ENCODE measurements at places on chromosomes 4 and X.

DNA sequence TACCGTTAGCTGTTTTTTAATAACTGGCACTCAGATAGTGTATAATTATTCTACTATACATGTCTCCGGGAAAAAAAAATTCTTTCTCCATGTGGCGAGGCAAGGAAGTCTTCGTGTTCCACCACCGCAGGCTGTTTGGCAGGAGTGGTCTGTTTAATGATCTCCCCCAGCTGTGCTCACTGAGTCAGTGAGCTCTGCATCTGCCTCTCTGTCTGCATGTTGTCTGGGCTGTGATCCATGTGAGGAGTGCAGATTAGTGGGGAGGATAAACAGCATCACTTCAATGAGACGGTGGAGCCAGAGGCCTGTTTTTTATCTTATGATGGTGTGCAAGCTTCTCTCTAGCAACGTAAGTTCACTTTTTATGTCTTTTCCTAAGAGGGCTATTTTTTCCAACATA lies 69.8 kb downstream of the RPS3A start:
- no peak for DNase-seq

- DNase-seq: peak; percentile 24
Observed at GRCh38 chr4:7096236-7096635, 28.4 kb upstream of the GRPEL1 start.

- DNase-seq: no peak
Observed at GRCh38 chr4:113610537-113610936, 151.0 kb downstream of the CAMK2D start.

DNA sequence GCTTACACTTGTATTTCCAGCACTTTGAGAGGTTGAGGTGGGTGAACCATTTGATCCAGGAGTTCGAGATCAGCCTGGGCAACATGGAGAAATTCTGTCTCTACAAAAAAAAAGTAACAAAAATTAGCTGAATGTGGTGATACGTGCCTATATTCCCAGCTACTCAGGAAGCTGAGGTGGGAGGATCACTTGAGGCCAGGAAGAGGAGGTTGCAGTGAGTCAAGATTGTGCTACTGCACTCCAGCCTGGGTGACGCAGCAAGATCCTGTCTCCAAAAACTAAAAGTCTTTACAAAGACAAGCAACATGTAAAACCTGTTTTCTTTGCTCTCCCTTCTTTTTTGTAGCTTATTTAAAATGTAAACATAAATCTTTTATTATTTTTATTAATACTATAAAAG lies 1156.1 kb downstream of the FAT4 start:
- DNase-seq: no peak

DNA sequence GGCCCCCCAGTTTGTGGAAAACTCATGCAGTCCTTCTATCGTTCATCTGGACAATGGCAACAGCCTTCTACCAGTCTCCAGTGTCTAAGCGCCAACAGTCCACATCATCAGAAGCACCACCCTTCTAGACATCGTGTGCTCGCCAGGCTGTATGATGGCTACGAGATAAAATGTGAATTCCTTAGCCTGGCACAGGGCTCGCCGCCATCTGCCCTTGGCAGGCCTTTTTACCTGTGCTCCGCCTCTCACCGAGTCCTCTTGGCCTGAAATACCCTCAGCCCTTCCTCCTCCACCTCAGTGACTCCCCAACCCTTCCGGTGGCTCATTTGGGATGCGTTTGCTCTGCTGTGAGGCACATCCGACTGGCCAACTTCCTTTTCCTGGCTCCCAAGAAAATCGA lies 15.9 kb upstream of the STS start:
- DNase-seq: no peak

DNA sequence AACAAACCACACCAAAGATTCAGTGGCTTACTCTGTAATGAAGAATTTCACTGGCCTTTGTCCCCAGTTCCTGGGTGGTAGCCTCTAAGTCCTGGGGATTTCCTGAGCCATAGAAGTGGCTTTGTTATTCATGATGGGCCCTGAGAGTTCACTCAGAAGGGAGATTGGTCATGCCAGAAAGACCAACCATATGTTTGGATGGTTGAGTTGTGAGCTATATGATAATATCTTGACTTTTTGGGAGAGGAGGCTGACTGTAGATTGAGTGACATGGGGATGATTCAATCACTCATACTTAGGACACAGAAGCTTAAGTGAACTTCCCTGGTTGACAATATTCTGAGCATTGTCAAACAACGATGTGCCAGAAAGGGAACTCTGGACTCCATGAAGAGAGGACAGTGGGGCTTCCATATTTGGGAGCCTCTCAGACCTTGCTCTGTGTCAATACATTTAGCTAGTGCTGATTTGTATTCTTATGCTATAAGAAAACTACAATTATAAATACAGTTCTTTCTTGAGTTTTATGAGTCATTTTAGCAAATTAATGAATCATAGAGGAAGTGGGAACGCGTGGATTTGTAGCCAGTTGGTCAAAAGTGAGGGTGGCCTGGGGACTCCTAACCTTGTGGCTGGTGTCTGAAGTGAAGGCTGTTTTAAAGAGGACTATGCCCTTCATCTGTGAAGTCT lies 392.0 kb downstream of the GBA3 start:
- no peak for DNase-seq

DNA sequence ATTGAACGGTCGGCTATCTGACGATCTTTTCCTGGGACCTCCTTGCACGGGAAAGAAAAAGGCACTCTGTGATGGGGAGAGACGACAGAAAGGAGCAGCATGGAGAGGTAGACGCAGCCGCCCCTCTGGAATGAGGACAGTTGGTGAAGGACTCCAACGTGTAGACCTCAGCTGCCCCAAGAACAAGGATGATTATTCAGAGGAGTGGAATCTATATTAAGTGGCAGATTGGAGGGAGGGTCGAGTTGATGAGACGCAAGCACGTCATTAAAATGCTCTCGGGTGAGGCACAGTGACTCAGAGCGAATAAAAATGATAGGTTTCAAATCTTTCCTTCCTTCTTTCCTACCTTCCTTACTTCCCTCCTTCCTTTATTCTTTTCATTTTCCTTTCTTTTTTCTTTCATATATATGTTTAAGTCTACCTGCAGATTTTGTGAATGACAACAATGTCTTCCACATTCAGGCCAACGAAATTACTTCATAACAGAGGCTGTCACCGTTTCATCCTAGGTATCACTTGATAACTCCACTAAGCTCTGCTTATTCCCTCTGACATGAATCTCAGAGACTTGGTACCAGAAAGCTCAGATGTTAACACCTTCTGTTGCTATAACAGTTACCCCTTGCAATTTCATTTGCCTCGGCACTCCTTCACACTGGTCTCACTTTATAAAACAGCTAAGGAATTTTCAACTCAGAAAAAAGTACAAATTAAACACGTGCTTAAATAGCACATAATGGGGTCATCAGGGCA lies 110.0 kb upstream of the PPARGC1A start:
- DNase-seq: no peak

DNA sequence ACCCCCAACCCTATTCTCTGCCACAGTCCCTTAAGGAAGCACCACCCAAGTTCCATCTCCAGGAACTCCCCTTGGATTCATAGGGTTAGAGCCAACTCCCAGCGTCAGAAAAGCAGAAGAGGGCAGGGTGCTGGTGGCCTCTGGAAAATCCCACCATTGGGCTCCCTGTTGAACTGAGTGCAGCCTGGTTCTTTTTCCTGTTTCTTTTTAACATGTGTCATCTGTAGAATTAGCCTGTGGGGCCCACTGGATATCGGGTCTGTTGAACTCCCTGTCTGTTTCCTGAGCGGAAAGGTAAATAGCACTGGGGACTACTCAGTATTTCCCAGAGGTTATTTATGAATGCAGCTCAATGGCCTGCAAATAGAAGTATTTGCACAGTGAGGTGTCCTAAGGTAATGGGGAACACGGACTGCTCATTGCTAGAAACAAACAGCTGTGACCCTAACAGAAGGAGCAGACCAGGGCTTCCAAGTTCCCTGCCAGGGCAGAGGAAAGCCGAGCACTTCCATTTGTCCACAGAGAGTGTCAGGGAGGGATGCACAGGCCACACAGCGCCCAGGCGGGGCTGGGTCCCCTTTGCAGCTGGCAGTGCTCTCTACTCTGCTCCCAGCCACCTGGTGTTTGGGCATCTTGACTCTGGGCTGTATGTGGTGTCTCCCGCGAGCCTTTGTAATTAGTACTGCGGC lies 102.6 kb downstream of the FHDC1 start:
- DNase-seq: no peak

DNA sequence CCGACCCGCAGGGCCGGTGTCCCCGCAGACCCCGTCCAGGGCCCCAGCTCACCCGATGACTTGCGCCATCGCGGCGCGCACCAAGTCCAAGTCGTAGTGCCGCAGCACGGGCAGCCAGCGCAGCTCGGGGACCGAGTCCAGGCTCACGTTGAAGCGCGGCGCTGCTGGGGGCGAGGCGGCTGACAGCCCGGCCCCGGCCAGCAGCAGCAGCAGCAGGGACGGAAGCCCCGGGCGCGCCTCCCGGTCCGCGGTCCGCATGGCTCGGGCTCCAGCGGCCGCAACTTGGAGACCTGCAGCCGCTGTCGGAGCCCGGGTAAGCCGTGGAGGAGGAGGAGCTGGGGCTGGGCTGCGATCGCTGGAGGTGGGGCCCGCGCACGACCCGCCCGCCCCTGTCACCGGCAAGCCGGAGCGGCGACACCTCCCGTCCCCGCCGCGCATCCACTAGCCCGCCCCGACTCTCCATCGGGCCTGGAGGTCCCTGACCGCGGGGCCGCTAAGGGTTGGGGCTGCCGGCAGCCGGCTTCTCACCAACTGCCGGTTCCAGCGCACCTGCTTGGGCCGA lies at the start of gene NAAA:
TSS of gene NAAA (minus strand) at position 322 of the 562 bp plus-strand sequence. CDS start at position 258, 64 bp downstream.
- DNase-seq: peak; percentile 79

- DNase-seq: peak; percentile 48
Observed at GRCh38 chr4:140150636-140150885, 3.4 kb downstream of the MAML3 start.

DNA sequence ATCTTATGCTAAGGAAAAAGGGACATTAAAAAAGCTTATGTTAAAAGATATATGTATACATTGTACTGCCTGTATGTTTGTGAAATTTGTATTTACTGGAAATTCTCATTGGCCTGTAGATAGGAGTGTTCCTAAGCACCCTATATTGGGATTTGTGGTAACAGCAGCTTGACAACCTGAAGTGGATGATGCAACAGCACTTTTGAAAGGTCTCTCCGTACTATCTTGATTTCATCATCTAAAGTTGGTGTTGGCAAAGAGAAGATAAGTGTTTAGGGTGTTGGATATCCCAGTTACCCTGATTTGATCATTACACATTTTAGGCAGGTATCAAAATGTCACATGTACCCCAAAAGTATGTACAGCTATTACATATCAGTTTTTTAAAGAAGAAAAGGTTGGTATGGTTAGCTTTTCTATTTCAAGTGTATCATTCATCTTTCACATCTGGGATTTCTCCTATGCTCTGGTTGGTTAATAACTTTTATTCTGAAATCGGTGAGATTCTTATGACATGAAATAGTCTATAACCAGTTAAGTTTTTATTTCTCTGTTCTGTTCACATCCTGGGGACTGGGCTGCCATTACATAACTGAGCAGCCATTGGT lies 10.3 kb downstream of the HADH start:
- DNase-seq: no peak

DNA sequence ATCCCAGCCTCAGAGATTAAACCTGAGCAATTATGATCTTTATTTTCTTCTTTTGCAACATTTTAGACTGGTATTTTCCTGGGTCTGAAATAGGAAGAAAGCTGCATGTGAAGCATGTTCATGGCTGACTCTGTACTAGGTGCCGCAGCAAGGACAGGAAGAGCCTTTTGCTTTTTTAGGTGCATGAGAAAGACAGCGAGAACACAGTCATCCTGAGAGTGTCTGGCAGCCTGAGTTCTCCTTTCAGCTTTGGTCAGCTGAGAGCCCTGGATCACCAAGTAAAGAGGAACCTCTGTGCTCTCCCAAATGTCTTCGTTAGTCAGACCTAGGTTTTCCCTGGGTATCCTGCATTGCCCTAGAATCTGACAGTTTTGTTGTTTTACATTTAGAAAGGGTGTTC lies 29.8 kb downstream of the FAM149A start:
- DNase-seq: no peak

GRCh38 chrX:15314472-15314871 lies 968 bp downstream of the ASB11 start:
- no peak for DNase-seq

DNA sequence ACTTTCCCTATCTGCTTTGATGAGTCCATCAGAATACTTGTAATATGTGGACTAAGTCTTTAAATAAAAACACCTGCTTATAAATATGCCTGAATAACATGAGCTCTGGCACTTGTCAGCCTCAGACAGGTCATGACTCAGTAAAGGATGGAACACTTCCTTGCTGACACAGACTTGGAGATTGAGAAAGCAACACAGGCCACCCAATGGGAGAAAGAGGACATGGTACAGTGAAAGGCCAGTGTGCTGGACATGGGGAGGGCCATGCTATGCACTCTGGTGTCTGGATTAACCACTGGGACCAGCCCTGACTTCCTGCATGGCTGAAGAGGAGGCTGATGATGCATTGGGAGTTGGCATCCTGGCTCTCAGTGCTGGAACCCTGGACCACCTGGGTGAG lies 149.5 kb downstream of the DHRSX start:
- no peak for DNase-seq

- no peak for DNase-seq
Observed at GRCh38 chrX:130197464-130197863, 25.7 kb downstream of the RAB33A start.

- no peak for DNase-seq
Observed at GRCh38 chr4:162803378-162803777, 363.3 kb downstream of the NAF1 start.

GRCh38 chr4:73419106-73420038 lies 15.3 kb downstream of the ALB start:
- no peak for DNase-seq

GRCh38 chr4:32909736-32910135 lies 2189.6 kb downstream of the PCDH7 start:
- no peak for DNase-seq

GRCh38 chrX:154840856-154841255 lies 6.4 kb upstream of the SMIM9 start:
- DNase-seq: no peak
